Vagina (tissue), 2 donors: ENCODE measurements at places on chromosomes 4 and X. TPM values are rescaled to one million over a fixed set of nuclear protein-coding genes. Genes with fewer than 3 reads are reported as not detected.
A peak's percentile ranks its signal among the peaks of the same experiment; 100 is the strongest.

DNA sequence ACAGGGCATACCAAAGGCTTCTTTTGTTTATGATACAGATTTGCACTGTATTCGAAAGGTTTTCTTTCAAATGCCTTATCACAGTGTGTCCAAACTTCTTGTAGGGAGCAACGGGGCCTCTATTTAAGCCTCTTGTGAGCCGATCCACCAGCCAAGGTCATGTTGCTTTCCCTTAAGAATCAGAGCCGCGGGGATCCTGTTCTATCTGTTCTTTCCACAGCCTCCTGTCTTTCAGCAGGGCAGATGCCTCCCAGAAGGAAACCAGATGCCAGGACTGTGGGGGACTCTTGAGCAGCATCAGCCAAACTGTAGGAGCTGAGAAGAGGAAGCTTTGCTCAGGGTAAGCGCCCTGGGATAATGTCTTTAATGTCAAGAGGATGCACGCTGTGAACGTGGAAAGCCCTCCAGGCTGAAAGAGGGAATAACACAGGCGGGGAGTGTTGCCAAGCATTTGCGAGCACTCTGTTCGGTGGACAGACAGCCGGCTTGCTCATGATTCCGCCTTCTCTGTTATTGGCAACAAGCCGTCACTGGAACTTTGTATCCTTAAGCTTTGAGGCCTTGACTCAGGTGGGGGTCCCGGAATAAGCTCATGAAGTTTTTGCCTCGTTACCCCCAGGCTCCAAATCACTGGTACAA is 279.8 kb upstream of the FRG1 start:
- H3K27ac ChIP-seq = no peak overlapping the region
- no peak overlapping the region for H3K4me3 ChIP-seq
- no peaks in the 10 kb centered on the region for H3K36me3 ChIP-seq
- no peaks in the 10 kb centered on the region for H3K4me1 ChIP-seq
- no peaks in the 10 kb centered on the region for H3K27me3 ChIP-seq

- no peak for DNase-seq
- no peaks in the 10 kb centered on the region for H3K27me3 ChIP-seq
- H3K4me3 ChIP-seq = no peak overlapping the region
Observed at GRCh38 chr4:4637710-4638109, 95.9 kb upstream of the STX18 start.

GRCh38 chr4:173332963-173333657 is 1.0 kb downstream of the HMGB2 start:
- no peaks in the 10 kb centered on the region for H3K27me3 ChIP-seq
- peak overlapping the region; percentile 100 for H3K27ac ChIP-seq
- no peaks in the 10 kb centered on the region for H3K36me3 ChIP-seq
- H3K4me1 ChIP-seq = peaks cover 17% of the 10 kb centered on the region

GIMD1 gene
- not detected for total RNA-seq

DNA sequence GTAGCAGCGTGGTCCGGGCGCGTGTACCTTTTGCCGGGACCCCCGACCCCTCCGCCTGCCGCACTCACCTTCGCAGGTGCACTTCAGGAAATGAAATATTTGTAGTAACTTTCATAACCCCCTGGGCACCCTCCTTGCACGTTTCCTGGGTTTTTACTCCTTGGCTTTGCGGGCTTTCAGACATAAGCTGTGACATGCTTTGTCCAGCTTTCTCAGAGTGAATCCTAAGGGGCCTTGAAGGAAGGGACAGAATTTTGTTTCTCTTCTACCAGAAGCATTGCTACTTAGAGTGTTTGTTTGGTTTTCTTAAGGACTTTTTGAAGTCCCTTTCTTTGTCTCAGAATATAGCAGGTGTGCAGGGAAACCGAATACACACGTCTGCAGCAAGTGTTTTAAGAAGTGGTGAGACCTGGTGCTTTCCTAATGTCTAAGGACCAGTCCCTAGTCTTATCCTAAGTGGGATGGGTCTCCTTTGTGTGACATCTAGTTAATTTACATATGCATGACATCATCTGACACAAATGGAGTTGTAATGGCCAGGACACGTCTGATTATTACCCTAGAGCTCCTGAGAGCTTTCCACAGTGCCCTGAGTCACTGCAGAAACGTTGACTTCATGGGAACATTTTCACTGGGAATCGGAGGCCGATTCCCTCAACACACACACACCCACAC is 1.3 kb downstream of the FAM149A start:
- peak overlapping the region; percentile 53 for H3K4me3 ChIP-seq
- no peak for DNase-seq
- no peaks in the 10 kb centered on the region for H3K36me3 ChIP-seq
- H3K27ac ChIP-seq = peak overlapping the region; percentile 74
- H3K4me1 ChIP-seq = peaks cover 13% of the 10 kb centered on the region
- H3K27me3 ChIP-seq = no peaks in the 10 kb centered on the region

DNA sequence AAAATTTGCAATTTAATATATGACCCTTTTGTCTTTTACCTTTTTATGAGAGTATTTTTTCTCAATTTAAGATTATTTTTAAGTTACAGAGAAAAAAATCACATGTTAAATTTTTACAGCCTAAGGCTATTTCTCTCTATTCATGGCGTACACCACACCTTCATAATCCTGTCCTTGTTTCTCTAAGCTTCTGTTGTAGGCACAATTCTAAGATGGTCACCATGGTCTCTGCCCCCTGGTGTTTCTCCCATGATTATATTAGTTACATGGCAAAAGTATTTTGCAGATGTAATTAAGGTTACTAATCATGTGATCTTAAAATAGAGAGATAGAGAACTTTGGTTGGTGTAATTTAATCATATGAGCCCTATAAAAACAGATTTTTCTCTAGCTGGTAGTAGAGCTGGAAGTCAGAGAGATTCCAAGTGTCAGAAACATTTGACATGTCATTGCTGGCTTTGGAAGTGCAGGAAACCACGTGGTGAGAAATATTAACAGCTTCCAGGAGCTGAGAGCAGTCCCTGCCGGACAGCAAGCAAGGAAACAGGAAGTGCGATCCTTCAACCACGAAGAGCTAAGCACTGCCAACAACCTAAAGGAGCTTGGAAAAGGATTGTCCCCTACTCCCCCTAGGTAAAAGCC is 89.8 kb downstream of the EIF4E start:
- no peak overlapping the region for H3K4me3 ChIP-seq
- H3K36me3 ChIP-seq = no peaks in the 10 kb centered on the region
- H3K27me3 ChIP-seq = no peaks in the 10 kb centered on the region
- H3K4me1 ChIP-seq = peaks cover 6% of the 10 kb centered on the region
- H3K27ac ChIP-seq = no peak overlapping the region
- no peak for DNase-seq

FGFRL1 gene
- total RNA-seq = 20.9 TPM

- no peaks in the 10 kb centered on the region for H3K36me3 ChIP-seq
- no peaks in the 10 kb centered on the region for H3K4me1 ChIP-seq
- H3K27me3 ChIP-seq = no peaks in the 10 kb centered on the region
- no peak overlapping the region for H3K4me3 ChIP-seq
- no peak overlapping the region for H3K27ac ChIP-seq
- DNase-seq = no peak
Observed at GRCh38 chrX:44043496-44043895, 70.3 kb upstream of the NDP start.

- no peaks in the 10 kb centered on the region for H3K27me3 ChIP-seq
- no peaks in the 10 kb centered on the region for H3K36me3 ChIP-seq
- H3K4me3 ChIP-seq = no peak overlapping the region
- H3K27ac ChIP-seq = no peak overlapping the region
Observed at GRCh38 chr4:7739077-7739917, 200.4 kb downstream of the AFAP1 start.

DNA sequence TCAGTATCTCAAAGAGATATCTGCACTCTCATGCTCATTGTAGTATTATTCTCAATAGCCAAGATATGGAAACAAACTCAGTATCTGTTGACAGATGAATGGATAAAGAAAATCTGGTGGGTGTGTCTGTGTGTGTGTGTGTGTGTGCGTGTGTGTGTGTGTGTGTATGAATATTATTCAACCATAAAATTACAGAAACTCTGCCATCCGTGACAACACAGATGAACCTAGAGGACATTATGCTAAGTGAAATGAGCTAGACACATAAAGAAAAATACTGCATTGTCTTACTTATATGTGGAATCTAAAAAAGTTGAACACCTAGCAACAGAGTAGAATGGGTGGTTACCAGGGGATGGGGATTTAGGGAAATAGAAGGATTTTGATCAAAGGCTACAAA is 13.2 kb downstream of the XKRX start:
- H3K4me1 ChIP-seq = no peaks in the 10 kb centered on the region
- H3K27ac ChIP-seq = no peak overlapping the region
- H3K27me3 ChIP-seq = no peaks in the 10 kb centered on the region
- H3K36me3 ChIP-seq = no peaks in the 10 kb centered on the region
- DNase-seq = no peak
- H3K4me3 ChIP-seq = no peak overlapping the region

GRCh38 chr4:1327526-1328266 is 19.3 kb upstream of the UVSSA start:
- no peak overlapping the region for H3K4me3 ChIP-seq
- H3K27me3 ChIP-seq = no peaks in the 10 kb centered on the region
- H3K36me3 ChIP-seq = no peaks in the 10 kb centered on the region
- DNase-seq = no peak

DNA sequence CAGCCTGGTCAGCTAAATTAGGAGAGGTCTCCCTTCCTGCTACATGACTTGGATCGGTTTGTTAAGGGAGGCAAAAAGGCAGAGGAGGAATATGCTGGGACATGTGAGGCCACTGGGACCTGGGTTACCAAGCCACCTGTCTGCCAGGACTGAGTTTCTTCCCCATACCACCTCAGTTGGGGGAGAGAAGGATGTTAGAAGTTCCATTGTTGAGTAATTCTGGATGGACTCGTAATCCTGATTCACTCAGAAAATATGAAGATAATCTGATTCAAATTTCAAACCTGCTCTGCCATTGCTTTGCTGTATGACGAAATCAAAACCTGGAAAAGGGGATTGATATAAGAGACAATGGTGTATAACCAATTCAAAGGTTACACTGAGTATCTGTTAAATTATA is 97.4 kb upstream of the S100G start:
- no peak overlapping the region for H3K4me3 ChIP-seq
- no peaks in the 10 kb centered on the region for H3K27me3 ChIP-seq
- no peaks in the 10 kb centered on the region for H3K4me1 ChIP-seq

DNA sequence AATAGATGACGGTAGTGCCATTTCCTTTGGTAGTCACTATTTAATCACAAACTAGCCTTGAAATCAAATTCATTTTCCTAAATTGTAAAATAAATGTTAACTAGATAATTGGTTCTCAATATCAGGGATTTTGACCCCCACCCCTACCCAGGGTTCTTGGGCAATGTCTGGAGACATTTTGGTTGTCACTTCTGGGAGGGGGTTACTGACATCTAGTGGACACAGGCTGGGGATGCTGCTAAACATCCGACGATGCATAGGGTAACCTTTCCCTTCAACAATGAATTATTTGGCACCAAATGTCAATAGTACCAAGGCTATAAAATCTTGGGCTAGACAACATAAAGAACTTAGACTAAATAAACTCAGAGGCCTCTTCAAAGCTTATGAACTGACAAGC is 285.8 kb upstream of the TRPC5 start:
- no peaks in the 10 kb centered on the region for H3K27me3 ChIP-seq
- no peak overlapping the region for H3K27ac ChIP-seq
- DNase-seq = no peak
- no peak overlapping the region for H3K4me3 ChIP-seq
- no peaks in the 10 kb centered on the region for H3K4me1 ChIP-seq

BST1 gene
- total RNA-seq = 5.2 TPM

ETNPPL gene
- not detected for total RNA-seq

- DNase-seq = no peak
- H3K4me3 ChIP-seq = no peak overlapping the region
- no peaks in the 10 kb centered on the region for H3K4me1 ChIP-seq
- no peaks in the 10 kb centered on the region for H3K27me3 ChIP-seq
Observed at GRCh38 chr4:146334862-146335449, 120.6 kb downstream of the REELD1 start.

DNA sequence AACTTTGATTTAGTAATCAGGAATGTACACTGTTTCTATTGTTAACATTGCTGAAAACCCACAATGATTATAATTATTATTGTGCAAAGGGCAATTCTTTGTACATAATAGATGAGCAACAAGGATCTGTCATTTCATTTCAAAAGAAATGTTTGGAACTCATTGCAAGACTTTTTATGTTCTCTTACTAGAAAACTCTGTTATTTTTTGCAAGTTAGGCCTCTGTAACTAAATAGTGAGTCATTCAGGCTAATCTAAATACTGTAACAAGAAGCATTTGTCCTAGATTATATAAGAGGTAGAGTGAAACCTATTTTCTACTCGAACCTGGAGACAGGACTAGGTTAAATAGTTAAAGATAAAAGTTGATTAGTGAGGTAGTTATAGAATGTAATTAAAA is 93.2 kb upstream of the FAM47B start:
- H3K36me3 ChIP-seq = no peaks in the 10 kb centered on the region
- DNase-seq = no peak
- H3K27me3 ChIP-seq = no peaks in the 10 kb centered on the region

DNA sequence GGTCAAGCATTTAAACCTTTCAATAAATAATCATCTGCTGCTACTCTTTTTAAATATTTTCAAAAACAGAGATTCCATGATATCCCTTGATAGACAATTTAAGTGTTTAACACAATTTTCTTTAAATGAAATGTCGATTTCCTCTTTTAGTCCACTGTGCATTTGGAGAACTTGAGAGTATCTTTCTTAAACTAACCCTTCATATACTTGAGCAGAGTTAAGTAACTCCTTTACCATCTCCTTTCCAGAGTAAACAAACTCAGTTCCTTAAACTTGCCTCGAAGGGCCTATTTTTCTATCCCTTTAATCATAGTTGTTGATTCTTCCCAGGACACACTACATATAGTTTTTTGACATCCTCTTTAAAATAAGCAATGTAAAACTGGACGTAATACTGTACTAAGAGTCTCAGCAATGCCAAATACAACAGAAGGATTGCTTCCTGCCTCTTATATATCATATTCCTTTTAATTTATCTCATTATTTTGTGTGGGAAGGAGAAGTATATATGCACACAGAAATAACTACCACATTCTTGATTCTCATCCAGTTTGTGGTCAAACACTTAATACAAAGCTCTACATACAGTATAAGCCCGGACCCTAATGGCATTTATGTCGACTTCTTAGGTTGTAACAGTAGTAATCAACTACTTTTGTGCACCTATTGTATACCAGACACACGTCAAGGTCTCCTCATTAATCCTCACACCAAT is 22.8 kb downstream of the RAB28 start:
- no peaks in the 10 kb centered on the region for H3K27me3 ChIP-seq
- no peak for DNase-seq
- no peak overlapping the region for H3K4me3 ChIP-seq
- no peak overlapping the region for H3K27ac ChIP-seq
- H3K4me1 ChIP-seq = no peaks in the 10 kb centered on the region
- H3K36me3 ChIP-seq = no peaks in the 10 kb centered on the region

ZCCHC18 gene
- total RNA-seq = 1.2 TPM

UGT2A1 gene
- not detected for total RNA-seq

- no peaks in the 10 kb centered on the region for H3K27me3 ChIP-seq
- no peaks in the 10 kb centered on the region for H3K36me3 ChIP-seq
- DNase-seq = no peak
- no peaks in the 10 kb centered on the region for H3K4me1 ChIP-seq
- H3K27ac ChIP-seq = no peak overlapping the region
Observed at GRCh38 chrX:35886135-35886534, 33.4 kb upstream of the CFAP47 start.

- H3K4me3 ChIP-seq = no peak overlapping the region
- H3K27ac ChIP-seq = no peak overlapping the region
- no peaks in the 10 kb centered on the region for H3K4me1 ChIP-seq
- no peak for DNase-seq
Observed at GRCh38 chrX:87805829-87806490, 288.4 kb downstream of the KLHL4 start.
